ENCODE measurements at places on chromosomes 16 and 17. TPM values are rescaled to one million over a fixed set of nuclear protein-coding genes. Genes with fewer than 3 reads are reported as not detected.

The ABCC12 gene
- total RNA-seq, result 2.2 TPM

The MT1F gene
- 18.5 TPM for total RNA-seq

GRCh38 chr17:42431758-42432161, 8.7 kb upstream of the CAVIN1 start:
- DNase-seq, result no peak

DNA sequence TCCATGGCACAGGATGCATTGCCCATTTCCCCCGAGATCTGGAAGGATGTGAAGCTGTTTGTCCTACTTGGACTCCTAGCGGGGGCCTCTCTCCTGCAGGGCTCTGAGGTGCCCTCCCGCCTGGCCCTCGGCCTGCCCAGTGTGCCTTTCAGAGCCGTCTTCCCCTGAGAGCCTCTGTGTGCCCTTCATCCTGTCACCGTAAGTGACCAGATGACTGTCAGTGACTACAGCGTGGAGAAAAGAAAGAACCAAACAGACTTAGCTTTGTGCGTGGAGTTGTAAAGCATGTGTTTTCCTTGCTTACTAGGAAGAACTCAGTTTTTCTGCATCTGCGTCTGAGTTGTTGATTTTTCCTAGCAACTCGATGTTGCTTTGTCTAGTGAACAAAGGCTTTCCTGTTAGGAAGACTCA, 56.1 kb downstream of the BANP start:
- DNase-seq, result no peak
